ENCODE measurements at places on chromosomes 2 and 18.
A peak's percentile ranks its signal among the peaks of the same experiment; 100 is the strongest.

DNA sequence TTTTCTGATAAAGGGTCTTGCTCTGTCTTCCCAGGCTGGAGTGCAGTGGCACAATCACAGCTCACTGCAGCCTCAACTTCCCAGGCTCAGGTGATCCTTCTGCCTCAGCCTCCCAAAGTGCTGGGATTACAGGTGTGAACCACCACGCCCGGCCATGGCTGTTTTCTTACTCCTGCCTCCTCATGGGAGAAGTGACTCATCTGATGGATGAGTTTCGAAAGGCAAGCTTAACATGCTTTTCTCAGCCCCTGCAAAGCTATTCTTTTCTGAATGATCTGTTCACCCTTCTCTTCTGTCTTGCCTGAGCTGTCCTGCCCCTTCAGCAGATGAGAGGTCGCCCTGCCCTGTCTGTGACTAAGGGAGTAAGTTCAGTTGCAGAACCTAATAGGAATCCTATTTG lies 929 bp upstream of the CREG2 start:
- DNase-seq = no peak

- no peak for DNase-seq
These were observed 636.0 kb upstream of the LRATD1 start for GRCh38 chr2:13996527-13996926.

DNA sequence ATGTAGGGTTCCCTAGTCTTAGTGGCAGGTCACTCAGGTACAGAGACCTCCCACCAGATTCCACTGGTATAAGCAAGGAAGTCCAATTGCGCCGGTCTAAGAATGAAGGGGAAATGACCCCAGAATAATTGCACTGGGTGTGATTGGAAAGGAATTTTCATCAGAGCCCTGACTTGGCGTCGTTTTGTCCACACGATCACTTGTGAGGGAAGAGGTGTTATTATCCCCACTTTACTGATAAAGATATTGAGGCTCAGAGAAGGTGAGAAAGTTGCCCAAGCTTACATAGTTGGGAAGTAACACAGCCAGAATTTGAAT lies 61.5 kb downstream of the CIB4 start:
- DNase-seq = no peak

GRCh38 chr2:241894056-241894641 lies 24.6 kb downstream of the RTP5 start:
- no peak for DNase-seq

- DNase-seq = no peak
These were observed 91.5 kb downstream of the ARHGEF33 start for GRCh38 chr2:38981003-38981669.

DNA sequence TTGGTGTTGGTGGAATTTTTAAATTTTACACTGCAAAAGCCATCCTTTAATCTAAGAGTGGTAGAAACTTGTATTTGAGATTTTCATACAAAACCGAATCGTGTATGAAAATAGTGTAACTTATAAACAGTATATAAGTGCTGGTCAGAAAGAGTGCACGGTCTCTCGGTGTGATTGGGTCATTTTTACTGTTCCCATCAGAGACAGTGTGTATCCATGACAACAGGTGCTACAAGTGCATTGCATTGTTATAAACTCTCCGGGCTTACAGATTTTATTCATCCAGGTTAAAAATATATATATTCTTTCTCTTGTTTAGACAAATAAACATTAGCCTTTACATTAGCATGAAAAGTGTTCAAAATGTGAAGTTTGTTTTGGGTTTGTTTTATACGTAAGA lies 721.9 kb downstream of the METTL4 start:
- no peak for DNase-seq

DNA sequence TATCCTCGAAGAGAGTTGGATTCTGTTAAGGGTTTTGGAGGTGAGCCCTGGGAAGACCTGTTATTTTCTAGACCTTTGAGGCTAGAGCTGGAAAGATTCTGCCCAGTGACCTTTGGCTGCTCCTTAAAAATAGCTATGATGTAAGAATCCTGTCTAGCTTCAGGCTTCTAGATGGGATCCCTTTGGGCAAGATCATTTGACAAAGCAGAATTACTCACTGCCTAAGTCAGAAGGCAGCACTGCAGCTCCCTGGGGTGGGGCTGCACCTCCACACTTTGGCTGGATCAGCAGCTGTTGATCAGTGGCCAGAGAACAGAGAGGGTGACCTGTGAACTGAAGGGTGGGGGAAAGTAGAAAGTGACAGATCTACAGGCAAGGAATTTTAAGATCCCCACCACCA lies 103.8 kb downstream of the ASAP2 start:
- no peak for DNase-seq

GRCh38 chr18:8623549-8624106 lies 14.4 kb downstream of the RAB12 start:
- DNase-seq = no peak

GRCh38 chr18:76188097-76188496 lies 306.9 kb downstream of the ZNF516 start:
- no peak for DNase-seq

GRCh38 chr2:134412639-134412999 lies 158.7 kb downstream of the MGAT5 start:
- DNase-seq = no peak

DNA sequence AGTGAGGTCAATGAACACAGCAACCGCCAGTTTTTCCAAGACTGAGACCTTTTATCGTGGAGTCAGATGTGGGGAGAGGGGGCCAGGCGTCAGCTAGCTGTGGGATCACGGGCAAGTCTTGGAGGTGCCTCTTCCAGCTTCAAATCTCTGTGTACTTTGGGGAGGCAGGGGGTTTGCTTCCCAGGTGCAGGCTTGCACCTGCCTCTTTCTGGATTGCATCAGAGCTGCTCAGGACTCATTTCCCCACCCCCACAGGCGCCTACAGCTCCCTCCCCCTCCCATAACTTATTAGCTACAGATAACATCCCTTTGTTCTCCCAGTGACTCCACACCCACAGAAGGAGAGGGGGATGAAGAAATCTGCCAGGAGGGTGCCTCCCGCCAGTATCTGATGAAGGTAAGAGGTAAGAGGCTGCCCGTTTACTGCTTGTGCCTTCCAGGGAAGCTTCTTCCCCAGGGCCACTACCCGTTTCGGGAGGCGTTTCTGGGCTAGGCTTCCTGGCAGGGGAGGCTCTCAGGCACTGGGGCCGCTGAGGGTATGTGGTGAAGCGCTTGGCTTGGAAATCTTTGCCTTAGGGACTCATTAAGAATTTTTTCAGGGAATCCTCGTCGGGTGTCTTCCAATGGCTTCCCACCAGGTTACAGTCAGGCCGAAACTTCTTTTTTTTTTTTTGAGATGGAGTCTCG lies 18.8 kb upstream of the MRPL33 start:
- peak; percentile 80 for DNase-seq

- no peak for DNase-seq
These were observed 37.2 kb upstream of the GORASP2 start for GRCh38 chr2:170891893-170892292.

DNA sequence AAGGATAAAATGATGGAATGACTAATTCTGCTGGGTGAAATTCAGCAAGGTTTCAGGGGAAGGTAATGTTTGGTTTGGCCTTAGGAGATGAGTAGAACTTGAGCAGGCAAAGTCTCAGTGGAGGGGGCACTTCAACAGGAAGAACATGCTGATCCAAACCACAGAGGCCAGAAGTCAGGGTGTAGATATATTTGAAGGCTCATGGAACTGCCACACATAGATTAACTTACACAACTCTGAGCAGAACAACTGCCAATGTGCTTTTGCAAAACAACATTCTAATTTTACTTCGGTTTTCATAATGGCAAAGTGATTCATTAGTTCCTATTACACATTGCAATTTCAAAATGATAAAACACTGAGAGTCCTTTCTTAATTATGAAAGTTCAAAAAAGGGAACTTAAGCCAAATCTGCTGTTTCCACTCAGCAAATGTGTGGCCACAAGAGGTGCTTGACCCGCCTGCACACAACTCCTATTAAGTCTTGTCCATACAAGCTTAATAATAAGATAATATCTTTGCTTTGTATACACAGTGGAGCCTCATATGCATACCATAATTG lies 284.8 kb downstream of the MREG start:
- no peak for DNase-seq

All from NCI-H526 treated with DMSO at 0.1 percent for 48 hours (cell line).